GM19239 (cell line): ENCODE measurements at places on chromosomes 2 and 18.

DNA sequence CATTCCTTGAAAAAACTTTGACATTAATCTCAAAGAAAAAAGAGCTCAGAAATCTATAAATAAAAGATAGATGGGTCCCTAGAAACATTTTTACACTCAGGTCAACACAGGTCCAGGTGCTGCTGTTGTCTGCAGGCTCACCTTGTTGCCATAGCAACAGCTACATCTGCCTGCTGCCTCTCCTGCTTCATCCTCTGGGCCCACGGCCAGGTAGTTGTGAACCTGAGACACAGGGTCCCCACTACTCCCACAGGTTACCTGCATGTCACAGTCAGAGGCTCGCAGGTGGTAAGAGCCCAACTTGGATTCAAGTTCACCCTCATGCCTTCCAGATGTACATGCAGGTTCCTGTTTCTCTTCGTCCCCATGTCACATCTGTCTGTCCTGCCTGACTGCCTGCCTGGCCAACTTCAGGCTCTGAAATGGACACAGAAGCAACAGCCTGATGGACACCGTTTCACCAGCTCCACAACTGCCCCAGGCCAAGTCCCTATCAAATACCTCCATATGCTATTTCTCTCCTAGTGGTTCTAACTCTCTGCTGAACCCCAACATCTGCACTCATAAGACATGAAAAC lies 88.3 kb upstream of the SALL3 start:
- DNase-seq, result no peak

DNA sequence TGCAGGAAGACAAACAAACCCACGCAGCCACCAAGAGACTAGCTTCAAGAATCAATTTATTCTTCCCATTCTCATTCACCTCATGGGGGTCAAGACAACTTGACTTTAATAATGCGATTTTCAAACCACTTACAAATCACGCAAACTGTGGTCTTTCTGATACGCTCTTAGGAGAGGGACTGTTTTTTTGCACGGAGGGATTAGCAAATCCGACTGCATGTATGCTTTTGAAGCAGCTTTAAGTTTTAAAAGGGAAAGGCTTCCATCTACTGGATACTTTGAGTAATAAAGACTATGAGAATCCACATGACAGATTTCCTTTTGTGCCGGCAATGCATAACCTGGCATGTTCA lies 322.9 kb upstream of the KCNJ3 start:
- no peak for DNase-seq

DNA sequence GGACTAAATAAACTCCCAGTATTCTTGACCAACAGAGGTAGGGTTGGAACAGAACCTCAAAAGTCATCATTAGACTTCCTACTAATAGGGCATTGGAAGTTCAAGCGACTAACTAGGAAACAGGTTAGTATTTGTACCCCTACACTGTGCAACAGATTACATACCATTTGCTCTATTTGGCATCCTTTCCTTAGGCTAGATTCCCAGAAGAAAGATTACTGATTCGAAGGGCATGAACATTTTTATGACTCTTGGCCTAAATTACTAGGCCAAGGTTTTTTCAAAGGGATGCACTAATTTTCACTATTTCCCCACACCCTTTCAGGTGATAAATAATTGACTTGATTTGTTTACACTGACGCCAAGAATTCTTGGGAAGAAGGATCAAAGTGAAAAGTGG lies 104.8 kb upstream of the CYP1B1 start:
- DNase-seq, result no peak

DNA sequence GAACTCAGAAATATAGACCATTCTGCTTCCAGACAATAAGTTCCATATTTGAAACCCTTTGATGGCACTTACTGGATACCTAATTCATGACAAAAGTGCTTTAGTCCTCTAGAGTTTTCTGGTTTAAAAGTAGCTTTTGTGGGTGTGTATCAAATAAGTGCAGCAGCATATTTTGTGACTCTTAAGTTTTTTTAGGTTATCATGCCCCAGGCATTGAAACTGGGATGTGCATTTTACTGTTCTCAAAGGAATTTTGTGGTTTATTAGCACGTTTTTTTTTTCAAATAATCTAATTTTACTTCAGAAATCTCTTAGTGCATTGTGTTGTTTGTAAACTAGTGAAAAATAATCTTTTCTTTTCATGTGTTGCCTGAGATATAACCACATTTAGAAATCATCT lies 1.5 kb downstream of the XRCC5 start:
- DNase-seq, result no peak

DNA sequence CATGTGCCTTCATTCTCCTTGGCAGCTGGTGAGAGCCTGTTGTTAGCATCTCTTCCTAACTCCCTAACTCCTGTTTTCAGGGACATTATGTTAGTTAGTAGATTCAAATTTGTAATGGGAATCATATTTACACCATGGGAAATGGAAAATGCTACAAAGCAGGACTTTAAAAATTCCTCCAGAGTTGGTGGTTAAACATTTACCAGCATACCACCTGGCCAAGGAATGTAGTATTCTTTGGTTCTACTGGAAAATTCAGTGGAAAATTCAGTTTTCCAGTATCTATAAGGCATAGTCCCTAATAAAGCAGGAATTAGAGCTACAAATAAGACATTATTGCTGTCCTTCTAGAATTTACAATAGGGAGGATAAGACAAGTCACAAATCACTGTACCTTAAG lies 291.7 kb downstream of the GPD2 start:
- DNase-seq, result no peak

GRCh38 chr18:76476665-76477561 lies 18.1 kb downstream of the ZNF516 start:
- no peak for DNase-seq

DNA sequence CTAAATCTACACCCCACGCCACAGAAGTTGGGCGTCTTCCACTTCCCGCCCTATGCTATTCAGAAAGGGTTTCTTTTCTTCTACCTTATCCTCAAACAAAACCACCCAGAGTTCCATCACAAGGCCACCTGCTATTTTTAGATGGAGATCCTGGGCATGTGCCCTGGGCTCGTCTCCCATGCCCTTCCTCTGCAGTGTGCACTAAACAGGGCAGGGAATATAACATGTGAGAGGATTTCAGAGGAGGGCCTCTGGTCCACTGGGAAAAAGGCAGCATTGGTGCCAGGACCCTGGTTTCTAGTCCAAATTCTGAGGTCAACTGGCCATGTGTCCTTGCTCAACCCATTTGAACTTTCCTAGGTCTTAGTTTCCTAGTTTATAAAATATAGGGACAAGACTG lies 320.0 kb downstream of the NCKAP5 start:
- DNase-seq, result no peak

GRCh38 chr2:163884416-163884815 lies 148.6 kb upstream of the FIGN start:
- no peak for DNase-seq

DNA sequence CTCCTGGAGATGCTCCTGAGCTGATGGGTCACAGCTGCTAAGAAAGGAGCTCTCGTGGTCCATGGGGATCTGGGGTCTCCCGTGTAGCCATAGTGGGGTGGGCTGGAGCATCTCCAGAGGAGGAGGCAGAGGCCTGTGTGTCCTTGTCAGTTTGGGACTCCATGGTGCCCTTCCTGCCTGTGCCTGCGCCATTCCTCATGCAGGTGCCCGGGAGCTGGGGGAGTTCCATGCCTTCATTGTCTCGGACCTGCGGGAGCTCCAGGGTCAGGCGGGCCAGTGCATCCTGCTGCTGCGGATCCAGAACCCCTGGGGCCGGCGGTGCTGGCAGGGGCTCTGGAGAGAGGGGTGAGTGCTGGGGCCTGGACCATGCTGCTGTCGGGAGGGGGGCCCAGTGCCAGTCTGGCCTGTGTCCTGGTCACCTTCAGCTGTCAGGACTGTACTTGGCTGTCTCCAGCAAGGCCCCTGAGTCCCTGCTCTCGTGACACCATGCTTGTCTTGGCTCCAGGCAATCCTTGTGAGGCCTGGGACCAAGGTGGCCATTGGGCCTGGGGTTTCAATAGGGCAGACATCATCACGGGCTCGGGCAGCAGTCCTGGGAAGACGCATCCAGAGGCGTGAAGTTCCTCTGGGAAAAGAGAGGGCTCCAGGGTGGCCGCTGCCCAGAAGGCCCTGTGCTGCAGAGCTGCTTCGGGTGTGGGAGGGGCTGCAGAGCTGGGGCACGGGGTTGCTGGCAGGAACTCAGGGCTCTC lies 7.3 kb downstream of the CAPN10 start:
- DNase-seq, result no peak

DNA sequence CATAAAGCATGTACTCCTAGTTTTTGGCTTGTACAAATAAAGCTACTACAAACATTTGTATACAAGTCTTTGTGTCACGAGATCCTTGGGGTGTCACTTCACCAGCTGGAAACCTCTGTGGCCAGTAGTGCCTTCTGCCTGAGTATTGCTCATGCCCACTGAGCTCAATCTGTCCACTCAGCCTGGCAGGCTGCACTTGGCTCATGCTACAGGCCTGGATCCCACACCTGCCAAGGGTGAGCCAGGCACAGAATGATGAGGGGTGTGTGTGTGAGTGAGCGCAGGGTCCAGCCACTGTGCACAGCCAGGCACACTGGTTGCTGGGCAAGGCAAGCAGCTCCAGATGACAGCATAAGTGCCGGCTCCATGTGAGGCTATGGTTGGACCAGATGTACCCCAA lies 13.1 kb downstream of the SRD5A2 start:
- no peak for DNase-seq
